Right ventricle myocardium superior (tissue), 1 donor: ENCODE measurements at places on chromosomes 16 and 17.

DNA sequence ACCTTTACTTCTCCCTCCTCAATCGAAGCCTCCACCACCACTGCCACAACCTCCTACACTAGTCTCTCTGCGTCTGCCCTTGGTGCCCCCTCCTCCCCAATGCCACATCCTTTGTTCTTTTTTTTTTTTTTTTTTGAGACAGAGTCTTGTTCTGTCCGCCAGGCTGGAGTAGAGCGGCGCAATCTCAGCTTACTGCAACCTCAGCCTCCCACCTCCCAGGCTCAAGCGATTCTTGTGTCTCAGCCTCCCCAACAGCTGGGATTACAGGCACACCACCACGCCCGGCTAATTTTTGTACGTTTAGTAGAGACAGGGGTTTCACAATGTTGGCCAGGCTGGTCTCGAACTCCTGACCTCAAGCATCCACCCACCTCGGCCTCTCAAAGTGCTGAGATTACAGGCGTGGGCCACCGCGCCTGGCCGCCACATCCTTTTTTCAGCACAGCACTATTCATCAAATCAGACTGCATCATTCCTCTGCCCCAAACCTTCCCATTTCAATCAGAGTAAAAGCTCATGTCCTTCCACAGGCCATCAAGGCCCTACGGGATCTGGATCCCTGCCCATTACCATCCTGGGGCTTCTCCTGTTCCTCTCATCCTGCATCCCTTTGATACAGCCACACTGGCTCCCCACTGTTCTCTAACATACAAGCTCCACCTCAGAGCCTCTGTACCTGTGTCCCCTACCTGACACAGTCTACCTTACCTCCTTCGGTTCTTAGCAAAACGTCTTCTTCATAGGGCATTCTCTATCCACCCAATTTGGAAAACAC, 2.0 kb downstream of the KLHL11 start:
- no peak for DNase-seq

- peak; percentile 48 for DNase-seq
Measured at GRCh38 chr17:15232517-15232915, 32.6 kb downstream of the PMP22 start.

- no peak for DNase-seq
Measured at GRCh38 chr16:62102588-62102987, 66.3 kb upstream of the CDH8 start.

GRCh38 chr16:2231016-2231931, 5.0 kb upstream of the DNASE1L2 start:
- no peak for DNase-seq

DNA sequence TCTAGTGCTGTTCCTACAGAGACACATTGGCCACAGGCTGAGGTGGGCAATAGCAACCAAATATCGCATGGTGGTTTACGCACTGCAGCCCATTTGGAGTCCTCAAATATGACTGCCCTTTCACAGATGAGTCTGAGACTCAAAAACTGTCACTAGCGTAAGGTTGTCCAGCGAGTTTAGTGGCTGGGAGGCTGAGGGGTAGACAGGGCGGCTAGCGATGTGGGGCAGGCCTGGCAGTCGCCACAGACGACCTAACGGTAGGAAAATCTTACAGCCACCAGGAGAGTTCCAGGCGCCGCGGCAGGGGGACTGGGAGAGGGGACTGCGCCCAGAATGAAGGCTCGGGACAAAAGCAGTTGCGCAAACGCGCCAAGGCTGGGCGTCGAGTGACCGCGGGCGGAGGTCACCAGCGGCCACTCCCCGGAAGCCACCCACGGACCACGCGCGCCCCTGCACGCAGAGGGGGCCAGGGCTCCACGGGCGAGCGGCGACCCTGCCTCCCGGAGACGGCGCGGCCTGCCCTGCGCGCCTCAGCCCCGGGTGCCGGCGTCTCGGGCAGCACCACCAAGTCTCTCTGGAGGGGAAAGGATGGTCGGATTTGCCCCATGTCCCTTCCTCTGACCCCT, 699 bp upstream of the MAP1LC3B start:
- peak; percentile 86 for DNase-seq

DNA sequence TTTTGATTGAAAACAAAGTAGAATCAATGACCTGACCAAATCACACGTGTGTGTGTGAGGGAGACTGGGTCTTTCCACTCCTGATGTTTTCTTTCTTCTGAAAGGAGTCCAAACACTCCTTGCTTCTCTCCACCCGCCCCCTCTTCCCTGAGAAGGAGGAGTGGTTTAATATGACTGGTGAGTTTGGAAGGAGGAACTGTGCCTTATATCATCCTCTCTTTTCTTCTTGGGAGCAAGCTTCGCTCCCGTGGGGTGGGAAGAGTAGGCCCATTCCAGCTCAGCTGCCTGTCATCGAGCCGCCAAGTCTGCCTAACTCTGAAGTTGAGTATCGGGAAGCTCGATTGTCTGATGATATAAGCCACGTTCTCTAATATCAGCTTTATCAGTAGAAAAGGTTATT, 96.5 kb downstream of the YPEL2 start:
- no peak for DNase-seq

GRCh38 chr16:77937473-77938149, 84.7 kb upstream of the CLEC3A start:
- no peak for DNase-seq

- DNase-seq = peak; percentile 66
Measured at GRCh38 chr17:73719588-73720071, 75.4 kb upstream of the SDK2 start.

DNA sequence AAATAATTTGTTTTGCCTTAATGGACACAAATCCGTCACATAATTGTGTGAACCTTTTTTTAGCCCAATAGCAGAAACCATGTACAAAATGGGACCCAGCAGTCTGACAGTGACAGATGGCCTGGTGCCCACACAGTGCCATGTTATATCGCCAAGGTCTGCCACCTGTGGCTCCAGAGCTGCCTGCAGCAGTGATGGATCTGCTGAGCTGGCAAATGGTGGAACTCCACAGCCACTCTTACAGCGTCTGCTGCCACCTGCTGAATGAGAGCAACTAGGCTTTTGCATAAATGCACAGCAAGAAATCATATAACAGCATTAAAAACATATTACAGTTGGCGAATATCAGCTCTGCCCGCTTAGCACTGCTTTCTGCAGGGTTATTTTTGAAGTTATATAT, 59.4 kb downstream of the NUP93 start:
- peak; percentile 40 for DNase-seq

DNA sequence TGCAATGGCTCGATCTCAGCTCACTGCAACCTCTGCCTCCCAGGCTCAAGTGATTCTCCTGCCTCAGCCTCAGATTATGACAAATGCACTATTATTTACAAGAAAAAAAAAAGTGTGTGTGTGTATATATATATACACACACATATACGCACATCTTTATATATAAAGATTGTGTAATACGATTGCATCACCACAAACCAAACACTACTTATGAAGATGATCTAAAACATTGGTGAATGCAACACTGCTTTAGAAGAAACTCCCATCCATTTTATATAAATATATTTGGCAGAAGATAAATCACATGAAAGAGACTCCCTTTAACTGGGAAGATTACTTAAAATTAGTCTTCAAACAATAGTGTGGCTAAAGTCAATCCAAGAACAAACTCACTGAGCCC, 96.7 kb downstream of the SYCE1L start:
- no peak for DNase-seq

- DNase-seq = no peak
Measured at GRCh38 chr17:79500745-79501618, 109.9 kb downstream of the RBFOX3 start.

GRCh38 chr17:48549914-48550501, 5.1 kb upstream of the HOXB2 start:
- DNase-seq = no peak

DNA sequence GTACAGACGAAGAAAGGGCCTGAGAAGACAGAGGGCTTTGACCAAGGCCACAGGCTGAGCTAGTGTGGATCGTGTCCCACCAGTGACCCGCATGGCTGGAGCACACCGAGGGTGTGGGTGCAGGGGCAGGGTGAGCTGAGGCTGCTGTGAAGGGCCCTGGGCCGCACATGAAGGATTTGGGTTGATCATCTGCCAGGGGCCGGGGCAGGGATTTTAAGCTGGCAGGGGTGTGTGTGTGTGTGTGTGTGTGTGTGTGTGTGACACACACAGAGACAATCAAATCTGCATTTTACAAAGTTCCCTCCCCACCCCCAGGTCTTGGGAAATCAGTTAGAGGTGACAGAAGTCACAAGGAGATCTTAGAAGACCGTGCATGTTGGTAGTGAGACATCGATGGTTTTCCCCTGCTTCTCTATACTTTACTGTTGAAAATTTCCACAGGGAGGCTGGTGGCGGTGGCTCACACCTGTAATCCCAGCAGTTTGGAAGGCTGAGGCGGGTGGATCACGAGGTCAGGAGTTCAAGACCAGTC, 65.2 kb downstream of the SRCIN1 start:
- peak; percentile 10 for DNase-seq

DNA sequence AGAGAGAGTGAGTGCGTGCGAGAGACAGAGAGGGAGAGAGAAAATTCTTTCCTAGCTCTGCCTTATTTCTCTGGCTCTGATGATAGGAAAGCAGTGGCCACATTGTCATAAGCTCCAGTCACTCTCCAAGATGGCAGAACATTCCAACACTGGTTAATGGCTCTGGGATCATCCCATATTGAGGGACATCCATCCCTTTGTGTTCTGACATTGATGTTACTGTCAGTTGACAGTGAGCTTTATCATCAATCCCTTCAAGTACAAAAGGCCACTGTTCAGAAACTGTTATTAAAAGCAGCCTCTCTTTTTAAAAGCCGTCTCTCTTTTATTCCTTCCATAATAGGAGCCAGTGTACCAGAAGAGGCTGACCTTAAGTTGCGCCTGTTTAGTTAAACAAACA, 1084.9 kb upstream of the RBFOX1 start:
- no peak for DNase-seq

DNA sequence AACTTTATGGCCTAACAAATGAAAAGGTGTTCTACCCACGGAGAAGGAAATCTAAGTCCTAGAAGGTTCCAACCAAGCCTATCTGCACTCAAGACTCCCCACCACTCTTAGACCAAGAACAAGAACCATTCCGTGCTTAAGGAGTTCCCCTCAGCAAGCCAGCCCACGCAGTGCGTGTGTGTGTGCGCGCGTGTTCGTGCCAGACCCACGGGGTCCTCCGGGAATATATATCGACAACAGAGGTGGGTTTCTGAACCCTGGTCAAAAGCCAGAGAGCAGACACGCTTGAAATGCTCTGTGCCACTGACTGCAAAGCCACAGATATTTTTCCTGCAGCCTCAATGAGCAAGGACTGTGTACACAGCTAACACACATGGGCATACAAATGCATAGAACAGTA, 70.7 kb downstream of the SLC39A11 start:
- no peak for DNase-seq

- no peak for DNase-seq
Measured at GRCh38 chr17:78559749-78560368, 17.3 kb downstream of the DNAH17 start.

DNA sequence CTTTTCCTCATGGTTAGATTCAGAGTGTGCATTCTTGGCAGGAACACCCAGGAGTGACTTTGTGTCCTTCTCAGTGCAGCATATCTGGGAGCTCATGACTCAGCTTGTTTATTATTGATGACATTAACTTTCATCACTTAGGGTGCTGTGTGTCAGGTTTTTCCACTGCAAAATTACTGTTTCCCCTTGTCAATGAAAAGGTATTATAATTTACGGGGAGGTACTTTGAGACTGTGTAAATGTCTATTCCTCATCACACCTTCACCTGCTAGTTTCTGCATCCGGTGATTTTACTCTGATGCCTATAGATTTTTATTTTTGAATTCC, 50.5 kb downstream of the WWP2 start:
- DNase-seq = no peak

DNA sequence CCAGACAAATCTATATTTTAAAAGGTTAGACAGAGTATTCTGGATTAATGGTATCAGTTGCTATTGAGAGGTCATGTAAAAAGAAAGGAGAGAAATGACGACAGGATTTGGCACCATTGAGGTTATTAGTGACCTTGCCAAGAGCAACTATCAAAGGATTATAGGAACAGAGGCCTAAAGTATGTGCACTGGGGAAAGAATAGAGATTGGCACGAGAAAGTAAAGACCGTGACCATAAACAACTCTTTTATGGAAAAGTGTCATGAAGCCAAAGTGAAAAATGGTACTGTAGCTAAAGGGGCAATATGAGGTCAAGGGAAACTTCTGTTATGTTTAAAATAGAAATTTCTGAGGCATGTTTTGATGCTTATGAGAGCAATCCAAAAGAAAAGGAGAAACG, 115.2 kb upstream of the KIF2B start:
- no peak for DNase-seq

GRCh38 chr16:53826658-53827057, 122.7 kb downstream of the FTO start:
- DNase-seq = no peak

- DNase-seq = no peak
Measured at GRCh38 chr17:75205793-75206163, 299 bp downstream of the NUP85 start.

- no peak for DNase-seq
Measured at GRCh38 chr17:9672691-9673090, 27.4 kb downstream of the USP43 start.

DNA sequence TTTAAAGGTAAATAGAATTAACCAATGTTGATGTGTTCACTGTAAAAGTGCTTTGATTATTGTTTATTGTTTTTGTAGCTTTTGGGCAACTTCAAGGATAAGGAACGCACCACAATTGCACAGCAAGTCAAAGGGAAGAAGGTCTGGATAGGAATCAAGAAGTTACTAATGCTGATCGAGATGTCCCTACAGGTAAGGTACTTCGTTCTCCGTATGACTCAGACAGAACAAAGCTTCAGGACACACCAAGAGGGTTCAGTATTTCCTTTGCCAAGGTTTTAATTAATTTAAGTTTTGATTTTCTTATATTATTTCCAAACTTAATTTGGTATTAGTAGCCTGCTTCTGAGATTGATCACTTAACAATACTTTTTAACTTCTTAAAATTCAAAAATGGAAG, 67.1 kb downstream of the WNT3 start:
- DNase-seq = no peak

- DNase-seq = peak; percentile 57
Measured at GRCh38 chr16:87178977-87179376, 138.2 kb downstream of the C16orf95 start.

DNA sequence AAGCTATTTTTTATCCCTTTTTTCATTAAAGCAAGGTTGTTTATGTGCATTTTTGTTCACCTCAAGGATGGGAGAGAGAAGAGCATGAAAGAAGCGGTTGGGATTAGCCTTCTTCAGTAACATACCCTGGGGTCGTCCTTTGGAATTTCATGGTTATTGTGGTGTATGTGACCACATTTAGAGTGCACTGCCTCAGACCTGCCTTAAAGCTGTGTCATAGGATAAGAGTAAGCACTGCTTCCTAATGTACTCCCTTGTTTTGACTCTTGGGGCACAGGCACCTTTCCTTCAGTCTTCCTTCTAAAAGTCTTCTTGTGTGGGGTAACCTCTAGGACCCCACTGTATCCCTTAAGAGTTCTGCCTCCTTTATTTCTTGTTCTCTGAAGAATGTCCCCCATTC, 28.9 kb downstream of the TNRC6A start:
- DNase-seq = no peak
